ENCODE measurements at places on chromosomes 12 and 14. TPM values are rescaled to one million over a fixed set of nuclear protein-coding genes. Genes with fewer than 3 reads are reported as not detected.

The ASIC1 gene
- polyA plus RNA-seq = 5.0 TPM

The PLD4 gene
- 5.3 TPM for polyA plus RNA-seq

The MYH6 gene
- 0.21 TPM for polyA plus RNA-seq

The INHBC gene
- 0.19 TPM for polyA plus RNA-seq

The TOMM20L gene
- 1.4 TPM for polyA plus RNA-seq

The HOXC12 gene
- polyA plus RNA-seq = not detected

The RNASE2 gene
- polyA plus RNA-seq = 2.4 TPM

The TOGARAM1 gene
- polyA plus RNA-seq = 40.1 TPM

The KLRB1 gene
- 3.8 TPM for polyA plus RNA-seq

DNA sequence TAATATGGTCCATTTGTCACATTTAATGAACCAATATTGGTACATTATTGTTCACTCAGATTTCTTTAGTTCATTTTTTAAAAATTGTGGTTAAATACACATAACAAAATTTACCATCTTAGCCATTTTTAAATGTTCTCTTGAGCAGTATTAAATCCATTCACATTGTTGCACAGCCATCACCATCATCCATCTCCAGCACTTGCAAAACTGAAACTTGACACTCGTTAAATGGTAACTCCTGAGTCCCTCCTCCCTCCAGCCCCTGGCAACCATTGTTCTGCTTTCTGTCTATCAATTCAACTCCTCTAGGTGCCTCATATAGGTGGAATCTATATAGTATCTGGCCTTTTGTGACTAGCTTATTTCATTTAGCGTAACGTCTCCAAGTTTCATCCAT, 86.4 kb downstream of the ACACB start:
- no peak for DNase-seq

- DNase-seq = no peak
Observed at GRCh38 chr14:101721951-101722661, 39.4 kb upstream of the PPP2R5C start.

DNA sequence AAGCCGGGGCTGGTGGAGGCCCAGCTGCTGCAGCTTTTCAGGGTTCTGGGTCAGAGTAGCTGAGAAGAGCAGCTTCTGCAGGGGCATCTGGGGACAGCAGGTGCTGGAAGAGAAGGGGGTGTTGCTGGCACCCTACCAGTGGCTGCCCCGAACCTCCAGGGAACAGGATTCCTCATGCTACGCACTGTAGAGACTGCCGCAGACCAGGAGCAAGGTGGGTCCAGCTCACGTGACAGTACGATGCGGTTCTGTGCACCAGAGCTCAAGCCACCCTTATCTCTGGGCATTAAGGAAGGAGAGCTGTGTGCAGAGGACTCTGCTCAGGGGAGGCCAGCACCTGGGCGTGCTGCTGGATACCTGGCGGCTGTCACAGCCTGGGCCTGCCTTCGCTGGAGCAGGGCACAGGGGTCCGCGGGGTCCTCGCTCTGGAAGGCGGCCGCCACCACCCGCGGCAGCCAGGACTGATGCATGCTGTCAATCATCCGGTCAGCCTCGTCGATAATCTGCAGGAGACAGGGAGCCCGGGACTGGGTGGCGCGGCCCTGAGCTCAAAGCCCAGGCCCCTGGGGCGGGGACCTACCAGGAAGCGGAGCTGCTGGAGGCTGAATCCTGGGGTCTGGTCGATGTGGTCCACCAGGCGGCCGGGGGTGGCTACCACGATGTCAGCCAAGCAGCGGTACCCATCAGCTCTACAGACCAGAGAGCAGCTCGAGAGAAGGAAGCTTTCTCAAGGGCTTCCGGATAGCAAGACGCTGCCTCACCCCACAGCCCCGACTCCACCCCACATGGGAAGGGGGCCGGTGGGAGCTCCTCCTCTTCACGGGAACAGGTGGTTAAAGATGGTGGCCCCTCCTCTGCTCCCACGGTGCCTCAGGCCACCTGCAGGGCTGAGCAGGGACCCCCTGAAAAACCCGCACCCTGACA, 2.9 kb downstream of the DDX51 start:
- no peak for DNase-seq

DNA sequence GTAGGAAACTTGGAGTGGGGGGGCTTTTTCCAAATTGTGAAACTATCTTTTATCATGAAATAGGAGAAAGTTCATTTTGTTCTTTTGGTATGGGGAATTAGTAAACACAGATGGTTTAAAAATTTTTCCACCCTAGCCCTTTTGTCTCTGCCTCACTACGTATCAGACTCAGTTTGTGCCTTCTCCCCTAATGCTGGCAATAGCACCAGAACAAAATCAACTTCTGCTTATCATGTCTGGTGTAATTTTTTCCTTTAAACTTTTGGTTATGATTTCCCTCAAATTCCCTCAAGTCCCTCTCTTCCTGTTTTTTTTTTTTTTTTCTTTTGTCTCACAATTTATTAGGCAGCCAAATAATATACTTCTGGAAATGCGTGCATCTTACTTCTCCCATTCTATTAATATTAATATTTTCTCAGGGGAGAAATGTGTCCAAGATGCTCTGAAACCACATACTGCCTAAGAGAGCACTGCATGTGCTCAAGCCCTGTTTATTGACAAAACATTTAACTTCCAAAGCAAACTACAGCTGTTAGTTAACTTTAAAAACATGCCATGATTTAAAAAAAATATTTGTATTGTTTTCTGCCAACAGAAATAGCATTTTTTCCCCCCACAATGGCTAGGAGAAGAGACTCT, 35.4 kb downstream of the TESPA1 start:
- no peak for DNase-seq

DNA sequence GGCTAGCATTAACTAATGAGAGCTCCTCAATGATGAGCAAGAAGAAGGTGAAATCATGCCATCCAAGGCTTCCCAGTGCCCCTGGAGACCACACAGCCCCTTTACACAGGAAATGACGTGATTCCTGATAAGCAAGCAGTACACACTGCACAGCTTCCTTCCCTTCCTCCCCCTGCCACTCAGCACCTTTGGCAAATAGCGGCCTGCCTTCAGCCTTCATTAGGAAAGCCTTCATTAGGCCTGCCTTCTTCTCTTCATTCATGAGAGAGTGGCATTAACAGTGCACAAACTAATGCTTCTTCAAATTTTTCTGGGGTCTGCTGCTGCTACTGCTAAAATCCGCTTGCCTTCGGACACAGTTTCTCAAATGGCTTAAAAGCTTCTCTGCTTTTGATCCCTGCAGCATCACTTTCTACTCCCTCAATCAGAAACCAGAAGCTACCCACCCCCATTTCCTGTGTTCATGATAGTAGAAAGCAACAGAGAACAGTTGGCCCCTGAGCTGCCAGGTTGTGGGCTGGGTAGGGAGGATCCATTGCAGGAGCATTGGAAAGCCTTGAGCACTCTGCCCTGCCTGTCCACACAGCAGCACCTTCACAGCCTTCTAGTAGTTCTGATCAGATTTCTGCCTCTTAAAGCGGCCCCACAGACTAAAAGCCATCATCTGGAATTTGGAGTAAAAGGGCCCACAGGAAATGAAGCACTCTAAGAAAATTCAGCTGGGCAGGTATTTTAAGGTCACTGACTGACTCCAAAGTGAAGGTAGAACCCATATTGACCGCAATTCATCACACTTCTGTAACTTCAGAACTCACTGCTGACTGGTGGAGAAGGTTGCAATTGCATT, 103.8 kb upstream of the ETV6 start:
- DNase-seq = no peak

GRCh38 chr12:15625075-15625474, 164.1 kb downstream of the EPS8 start:
- DNase-seq = no peak

DNA sequence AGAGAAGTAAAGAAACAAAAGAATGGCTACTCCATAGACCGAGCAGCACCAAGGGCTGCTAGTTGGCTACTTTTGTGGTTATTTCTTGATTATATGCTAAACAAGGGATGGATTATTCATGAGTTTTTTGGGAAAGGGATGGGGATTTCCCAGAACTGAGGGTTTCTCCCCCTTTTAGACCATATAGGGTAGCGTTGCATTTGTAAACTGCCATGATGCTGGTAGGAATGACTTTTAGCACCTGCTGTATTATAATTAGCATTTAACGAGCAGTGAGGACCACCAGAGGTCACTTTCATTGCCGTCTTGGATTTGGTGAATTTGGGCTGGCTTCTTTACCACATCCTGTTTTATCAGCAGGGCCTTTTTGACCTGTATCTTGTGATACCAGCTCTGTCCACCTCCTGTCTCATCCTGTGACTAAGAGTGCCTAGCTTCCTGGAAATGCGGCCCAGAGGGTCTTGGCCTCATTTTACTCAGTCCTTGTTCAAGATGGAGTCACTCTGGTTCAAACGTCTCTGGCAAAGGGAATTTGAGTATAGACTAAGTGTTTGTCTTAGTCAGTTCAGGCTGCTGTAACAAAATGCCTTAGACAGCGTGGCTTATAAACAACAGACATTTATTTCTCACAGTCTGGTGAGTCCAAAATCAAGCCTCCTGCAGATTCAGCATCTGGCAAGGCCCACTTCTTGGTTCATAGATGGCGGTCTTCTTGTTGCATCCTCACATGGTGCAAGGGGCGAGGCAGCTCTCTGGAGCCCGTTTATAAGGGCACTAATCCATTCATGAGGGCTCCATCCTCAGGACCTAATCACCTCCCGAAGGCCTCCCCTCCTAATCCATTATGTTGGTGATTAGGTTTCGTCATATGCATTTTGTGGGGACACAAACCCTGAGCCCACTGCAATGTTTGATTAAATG, 348.3 kb upstream of the SFSWAP start:
- DNase-seq = no peak

DNA sequence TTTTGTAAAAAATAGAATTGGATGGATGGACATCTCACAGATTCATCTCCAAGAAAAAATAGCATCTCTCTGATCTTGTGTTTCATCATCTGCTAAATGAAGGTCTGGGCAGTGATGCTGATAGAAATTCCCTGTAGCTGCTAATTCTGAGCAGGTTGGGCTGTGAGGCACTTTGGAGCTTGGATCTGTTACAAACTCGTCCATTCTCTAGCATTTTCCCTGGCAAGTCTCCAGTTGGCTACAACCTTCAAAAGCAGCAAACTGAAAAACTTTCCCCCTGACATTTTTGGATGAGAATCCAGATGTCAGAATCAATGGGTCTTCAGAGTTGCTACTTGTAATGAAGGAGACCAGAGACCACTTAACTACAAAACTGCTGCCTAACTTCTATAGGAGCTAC, 72.7 kb downstream of the TPH2 start:
- no peak for DNase-seq

GRCh38 chr12:99136516-99136915, 491.4 kb downstream of the APAF1 start:
- DNase-seq = no peak

GRCh38 chr12:75813072-75813471, 218.5 kb downstream of the PHLDA1 start:
- no peak for DNase-seq

DNA sequence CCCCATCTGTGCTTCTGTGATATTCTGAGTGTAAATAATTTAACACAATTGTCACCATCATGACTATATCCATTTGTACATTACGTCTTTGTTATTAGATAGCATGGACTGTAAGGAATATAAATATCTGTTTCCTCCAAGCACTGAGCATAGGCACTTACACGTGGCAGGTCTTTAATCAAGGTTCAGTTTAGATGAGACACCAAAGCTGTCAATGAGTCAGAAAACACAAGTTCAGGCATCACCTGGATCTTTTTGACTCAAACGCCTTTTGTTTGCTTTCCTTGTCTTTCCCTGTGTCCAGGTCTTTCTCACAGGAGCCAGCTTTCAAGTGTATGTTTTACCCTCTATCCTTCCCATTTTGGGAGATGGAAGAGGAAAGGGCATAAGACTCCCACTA, 163.2 kb upstream of the CCDC198 start:
- no peak for DNase-seq

GRCh38 chr12:15520083-15520482, 197.8 kb downstream of the PTPRO start:
- no peak for DNase-seq

- DNase-seq = no peak
Observed at GRCh38 chr12:32727237-32727636, 28.5 kb downstream of the YARS2 start.

- DNase-seq = no peak
Observed at GRCh38 chr14:93320489-93320888, 12.3 kb downstream of the BTBD7 start.

- DNase-seq = no peak
Observed at GRCh38 chr14:76995279-76996035, 33.1 kb downstream of the IRF2BPL start.

- DNase-seq = no peak
Observed at GRCh38 chr12:21453312-21453852, 15.9 kb downstream of the PYROXD1 start.

- no peak for DNase-seq
Observed at GRCh38 chr14:55807053-55807880, 227.3 kb downstream of the KTN1 start.

- no peak for DNase-seq
Observed at GRCh38 chr14:53183611-53184010, 30.5 kb upstream of the DDHD1 start.

GRCh38 chr12:54879579-54879978, 25.3 kb downstream of the MUCL1 start:
- DNase-seq = no peak

DNA sequence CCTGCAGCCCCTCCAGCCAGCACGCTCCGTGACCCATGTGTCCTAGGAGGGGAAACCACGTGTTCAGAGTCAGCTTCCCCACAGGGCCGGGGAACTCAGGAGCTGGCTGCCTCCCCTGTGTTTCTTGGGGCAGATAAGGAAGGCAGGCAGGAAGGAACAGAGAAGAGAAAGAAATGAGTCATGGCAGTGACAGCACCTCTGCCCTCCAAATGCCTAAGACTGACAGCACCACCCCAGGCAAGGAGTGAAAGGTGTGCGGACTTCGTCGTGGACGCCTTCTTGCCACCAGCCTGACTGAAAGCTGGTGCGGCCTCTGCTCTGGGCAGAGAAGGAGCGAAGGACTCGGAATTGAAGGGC, 167.0 kb upstream of the FKBP4 start:
- DNase-seq = no peak

GRCh38 chr12:111869671-111870070, 27.6 kb downstream of the MAPKAPK5 start:
- no peak for DNase-seq

Measured in left renal cortex interstitium (tissue), 4 donors.